ENCODE measurements at places on chromosomes 11 and 22.

DNA sequence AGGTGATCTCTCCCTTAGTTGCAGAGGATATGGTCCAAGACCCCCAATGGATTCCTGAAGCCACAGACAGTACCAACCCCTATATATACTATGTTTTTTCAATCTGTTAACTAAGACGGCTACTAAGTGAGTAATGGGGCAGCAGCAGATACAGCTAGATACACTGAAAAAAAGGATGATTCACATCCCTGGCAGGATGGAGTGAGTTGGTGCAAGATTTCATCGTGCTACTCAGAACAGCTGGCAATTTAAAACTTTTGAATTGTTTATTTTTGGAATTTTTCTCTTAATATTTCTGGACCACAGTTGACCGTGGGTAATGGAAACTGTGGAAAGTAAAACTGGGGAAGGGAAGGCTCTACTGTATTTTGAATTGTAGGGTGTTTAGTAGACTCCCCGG is 17.0 kb upstream of the TMEM218 start:
- no peak for DNase-seq

GRCh38 chr11:111411456-111411855 is 32.4 kb upstream of the POU2AF1 start:
- no peak for DNase-seq

DNA sequence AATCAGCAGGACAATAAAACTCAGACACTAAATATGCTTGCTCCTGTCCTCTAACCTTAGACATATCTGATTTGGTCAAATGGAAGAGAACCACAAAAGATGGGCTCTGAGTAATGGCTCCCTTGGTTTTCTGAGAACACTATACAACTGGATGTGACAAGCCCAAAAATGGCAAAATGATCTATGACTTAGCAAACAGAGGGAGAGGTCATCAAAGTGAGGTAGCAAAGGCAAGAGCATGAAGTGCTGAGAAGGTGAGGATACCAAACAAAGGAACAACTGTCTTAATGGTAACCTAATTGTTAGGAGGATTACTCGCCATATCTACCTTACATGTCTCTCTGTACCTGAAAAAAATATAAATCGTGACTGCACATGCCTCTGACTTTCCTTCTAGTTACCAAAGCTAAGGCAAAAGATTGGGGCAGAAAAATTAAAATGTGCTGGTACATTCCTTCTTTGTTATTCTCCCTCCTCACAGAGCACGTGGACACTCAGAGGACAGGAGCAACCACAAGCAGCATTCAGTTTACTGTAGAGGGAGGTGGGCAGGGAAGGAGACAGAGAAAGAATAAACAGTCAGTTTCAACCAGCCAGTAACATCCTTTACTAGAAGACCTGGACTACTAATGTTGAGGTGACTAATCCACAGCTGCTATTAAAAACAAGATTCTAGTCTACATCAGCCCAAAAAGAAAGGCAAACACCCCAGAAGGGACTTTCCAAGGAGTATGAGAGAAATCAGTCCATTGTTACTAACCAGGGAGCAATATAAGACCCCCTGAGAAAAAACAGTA is 88.8 kb downstream of the AMBRA1 start:
- DNase-seq: no peak

DNA sequence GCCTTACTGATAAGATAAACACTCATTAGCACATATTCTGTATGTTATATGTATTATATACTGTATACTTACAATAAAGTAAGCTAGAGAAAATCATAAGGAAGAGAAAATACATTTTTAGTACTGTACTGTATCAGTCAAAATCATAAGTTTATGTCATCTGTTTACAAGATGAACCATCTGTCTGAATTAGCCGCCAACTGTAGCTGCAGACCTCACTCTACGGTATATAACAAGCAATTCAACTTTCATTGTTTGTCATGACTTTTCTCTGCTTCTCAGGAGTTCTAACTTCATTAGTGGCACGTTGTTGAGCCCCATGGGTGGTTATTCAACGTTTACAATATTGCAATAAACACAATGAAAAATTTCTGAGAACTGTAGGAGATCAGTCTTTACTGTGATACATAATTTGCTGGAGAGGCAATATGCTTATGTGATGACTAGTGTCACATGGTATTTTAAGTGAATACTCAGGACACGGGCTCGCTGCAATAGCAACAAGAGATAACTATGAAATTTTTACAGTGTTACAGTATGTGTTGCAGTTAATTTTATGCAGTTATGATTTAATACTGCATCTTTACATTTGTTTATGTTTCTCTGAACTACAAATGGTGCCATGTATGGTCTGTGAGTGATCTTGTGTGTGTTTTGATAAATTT is 132.2 kb upstream of the CTSC start:
- no peak for DNase-seq

DNA sequence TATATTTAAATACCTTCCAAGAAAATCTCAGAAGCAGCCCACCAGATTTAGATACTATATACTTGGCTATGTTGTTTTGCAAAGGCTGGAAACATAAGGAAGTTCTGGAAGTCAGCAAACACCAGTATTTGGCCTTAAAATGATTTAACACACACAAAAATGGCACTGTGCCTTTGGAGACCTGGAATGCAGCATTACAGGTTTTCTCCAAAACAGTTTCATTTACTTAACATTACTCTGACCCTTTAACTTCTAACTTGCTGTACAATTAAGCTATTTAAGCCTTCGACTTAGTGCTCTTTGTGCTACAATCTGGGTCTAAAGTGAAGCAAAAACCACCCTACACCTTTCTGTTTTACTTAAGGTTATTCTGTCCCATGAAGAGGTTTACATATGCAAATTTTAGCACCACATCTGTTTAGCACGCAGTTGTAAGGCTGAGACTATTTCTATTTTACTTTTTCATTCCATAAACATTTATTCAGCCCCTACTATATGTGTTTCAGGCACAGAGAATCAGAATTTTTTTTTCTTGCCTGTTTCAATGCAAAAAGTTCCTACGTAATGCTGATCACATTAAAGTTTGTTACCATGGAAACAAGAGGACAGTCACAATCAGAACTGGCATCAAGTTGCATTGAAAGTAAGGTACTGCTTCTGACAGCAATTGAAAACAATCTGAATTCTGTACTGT is 70.3 kb downstream of the MAML2 start:
- DNase-seq: no peak

DNA sequence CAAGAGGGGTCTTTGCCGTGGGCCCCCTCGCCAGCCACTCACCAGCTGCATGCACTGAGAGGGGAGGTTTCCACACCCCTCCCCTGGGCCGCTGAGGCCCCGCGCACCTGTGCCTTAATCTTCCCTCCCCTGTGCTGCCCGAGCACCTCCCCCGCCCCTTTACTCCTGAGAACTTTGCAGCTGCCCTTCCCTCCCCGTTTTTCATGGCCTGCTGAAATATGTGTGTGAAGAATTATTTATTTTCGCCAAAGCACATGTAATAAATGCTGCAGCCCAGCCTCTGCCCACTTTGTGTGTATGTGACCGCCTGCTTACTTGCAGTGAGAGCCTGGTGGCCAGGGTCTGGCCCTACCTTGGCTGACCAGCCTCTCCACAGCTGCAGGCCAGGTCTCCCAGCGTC is 2.8 kb upstream of the CRACR2B start:
- DNase-seq: no peak

Measured in RPMI8226 (cell line).